Activated CD4-positive, alpha-beta memory T cell treated with anti-CD3 and anti-CD28 coated beads for 36 hours (primary cell): ENCODE measurements at places on chromosomes 3 and 15.
A peak's percentile ranks its signal among the peaks of the same experiment; 100 is the strongest.

DNA sequence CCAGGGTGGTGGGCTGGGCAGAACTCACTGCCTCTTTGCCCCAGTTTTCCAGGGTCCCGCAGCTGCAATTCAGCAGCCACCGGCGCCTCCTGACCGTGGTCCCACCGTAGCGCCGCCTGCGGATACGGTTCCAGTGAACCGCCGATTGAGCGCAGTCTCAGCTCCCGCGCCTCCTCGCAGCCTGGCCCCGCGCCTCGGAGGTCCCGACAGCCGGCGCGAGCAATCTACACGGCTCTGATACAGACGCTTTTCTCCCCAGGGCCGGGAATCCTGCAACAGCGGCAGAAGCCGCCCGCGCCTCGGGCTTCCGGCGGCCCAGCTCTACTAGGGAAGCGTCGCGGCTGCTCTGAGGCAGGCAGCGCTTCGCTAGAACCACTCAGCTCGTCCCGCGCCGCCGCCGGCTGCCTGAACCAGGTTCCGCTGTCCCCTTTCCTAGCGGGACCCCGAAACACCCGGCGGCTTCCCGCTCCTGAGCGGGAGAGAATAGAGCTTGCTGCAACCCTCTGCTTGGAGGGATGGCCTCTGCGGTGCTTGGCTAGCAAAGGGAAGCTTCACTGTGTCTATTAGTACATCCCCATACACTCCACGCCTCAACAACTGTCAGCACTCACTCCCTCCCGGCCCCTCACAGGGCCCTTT, 3.1 kb downstream of the FOXL2NB start:
- DNase-seq, result peak; percentile 43

- DNase-seq, result no peak
Measured at GRCh38 chr3:152225201-152225600, 43.5 kb upstream of the MBNL1 start.

DNA sequence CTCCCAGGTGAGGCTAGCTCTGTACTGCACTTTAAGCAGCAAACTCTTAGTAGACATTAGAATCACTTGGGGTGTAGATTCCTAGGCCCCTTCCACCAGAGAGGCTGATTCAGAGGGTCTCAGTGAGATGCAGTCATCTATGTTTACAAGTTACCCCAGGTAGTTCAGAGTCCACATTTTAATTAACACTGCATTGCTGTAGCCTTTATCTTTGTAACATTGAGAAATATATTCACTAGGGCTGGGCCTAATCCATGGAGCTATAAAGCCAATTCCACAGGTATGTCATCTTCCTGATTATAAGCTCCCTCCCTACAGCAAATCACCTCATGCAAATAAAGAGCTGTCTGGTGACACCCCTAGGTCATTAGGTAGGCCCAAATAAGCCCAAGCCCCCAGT, 39.6 kb upstream of the STT3B start:
- no peak for DNase-seq

- no peak for DNase-seq
Measured at GRCh38 chr3:166499636-166500035, 662.4 kb upstream of the BCHE start.

- peak; percentile 26 for DNase-seq
Measured at GRCh38 chr15:98530570-98530969, 117.8 kb upstream of the IGF1R start.

DNA sequence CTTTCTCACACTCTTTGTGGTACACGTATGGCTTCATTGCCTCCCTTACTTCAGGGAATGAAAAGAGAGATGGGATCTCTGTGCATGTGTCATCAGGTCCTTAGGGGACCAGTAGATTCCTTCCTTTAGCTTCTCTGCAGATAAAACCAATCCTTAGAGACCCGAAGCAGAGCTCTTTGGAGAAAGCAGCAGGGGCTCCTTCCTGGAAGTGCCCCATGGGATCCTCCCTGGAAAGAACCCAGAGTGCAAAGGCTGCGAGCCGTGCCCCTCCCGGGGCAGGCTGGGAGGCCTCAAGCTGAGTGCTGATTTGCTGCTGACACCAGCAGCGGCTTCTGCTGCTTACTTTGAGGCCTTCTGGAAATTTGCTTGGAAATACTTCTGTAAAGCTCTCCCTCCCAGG, 328.6 kb upstream of the RGMA start:
- no peak for DNase-seq

- no peak for DNase-seq
Measured at GRCh38 chr3:112967828-112968227, 7.1 kb downstream of the CD200R1 start.

GRCh38 chr15:52080031-52080430, 32.5 kb downstream of the BCL2L10 start:
- DNase-seq, result no peak

GRCh38 chr3:8886546-8886945, 76.7 kb downstream of the RAD18 start:
- DNase-seq, result no peak

DNA sequence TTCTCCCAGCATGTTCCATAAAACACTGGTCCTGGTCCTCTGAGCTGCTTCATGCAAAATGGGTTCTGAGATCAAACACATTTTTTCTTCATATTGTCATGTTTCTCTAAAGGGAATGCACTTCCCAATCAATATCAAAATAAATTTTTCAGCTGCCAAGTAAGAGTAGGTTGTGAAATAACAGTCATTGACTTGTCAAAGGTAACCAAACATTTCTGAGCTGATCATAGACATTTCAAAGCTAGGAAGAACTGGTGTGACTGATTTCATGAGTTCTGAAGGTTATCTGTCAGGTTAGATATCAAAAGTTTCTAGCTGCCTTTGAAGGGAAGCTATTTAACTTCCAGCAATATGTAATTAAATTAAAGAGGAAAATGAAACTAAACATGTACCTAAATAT, 770.9 kb downstream of the TBL1XR1 start:
- no peak for DNase-seq

DNA sequence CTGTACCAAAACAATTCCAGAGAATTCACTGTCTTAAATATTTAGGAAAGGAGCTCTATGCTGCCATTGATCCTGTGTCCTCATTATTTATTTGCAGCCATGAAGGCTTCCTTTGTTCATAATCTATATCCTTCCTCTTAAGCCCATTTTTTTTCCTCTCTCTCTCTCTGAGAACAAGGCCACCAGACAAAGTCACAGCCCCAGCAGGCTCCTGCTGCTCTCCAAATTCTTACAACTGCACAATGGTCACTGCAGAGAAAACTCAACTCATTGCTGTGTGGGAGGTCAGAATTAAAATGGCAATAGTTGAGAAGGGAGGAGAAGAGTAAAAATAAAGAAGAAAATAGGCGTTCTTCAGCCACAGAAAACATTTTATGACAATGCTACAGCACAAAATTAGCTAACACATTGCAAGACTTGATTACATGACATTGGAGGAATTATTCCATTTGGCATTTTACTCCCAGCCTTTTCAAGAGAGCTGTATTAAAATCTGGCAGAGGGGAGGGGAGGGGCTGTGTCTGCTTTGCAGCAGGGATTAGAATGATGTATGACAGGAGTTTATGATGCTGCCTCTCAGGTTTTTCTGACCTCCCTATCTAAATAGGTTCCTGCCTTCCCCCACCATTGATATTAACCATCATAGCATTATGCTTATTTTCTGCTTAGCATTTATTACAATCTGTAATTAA, 399.7 kb upstream of the THBS1 start:
- DNase-seq, result no peak

GRCh38 chr3:80606073-80606472, 838.3 kb upstream of the ROBO1 start:
- no peak for DNase-seq

- peak; percentile 86 for DNase-seq
Measured at GRCh38 chr3:58568572-58569286, 8.5 kb downstream of the FAM107A start.

- DNase-seq, result no peak
Measured at GRCh38 chr15:95450413-95450812, 880.1 kb upstream of the NR2F2 start.

DNA sequence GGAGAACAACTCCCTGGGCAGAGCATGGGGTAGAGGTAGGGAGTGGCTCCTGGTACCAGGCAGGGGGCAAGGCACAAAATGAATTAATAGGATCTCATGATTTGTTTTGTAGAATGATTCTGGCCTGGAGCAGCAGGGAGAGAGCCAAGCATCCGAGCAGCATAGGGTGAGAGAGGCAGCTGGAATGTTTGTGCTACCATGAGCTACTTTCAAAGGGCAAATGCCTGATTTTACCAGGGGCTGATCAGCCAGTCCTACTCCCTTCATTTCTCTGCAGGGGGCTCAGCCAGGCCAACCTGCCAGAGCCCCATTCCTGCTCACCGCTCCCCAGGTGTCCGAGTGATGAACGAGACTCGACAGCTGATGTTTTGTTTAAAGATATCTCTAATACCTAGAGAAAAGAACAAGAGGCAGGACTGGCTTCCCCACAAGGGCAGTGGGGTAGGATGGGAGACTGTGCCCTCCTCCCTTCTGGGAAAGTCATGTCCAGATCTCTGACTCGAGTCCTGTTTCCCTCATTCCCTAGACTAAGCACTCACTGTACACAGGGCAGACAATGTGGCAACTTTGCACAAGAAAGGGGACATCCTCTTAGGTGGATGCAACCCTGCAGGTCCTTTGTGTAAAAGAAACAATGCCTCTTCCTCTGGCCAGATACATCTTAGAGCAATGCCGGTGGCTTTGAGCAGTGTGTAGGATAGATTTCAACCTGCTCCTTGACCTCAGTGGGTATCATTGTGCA, 12.9 kb downstream of the DUOX2 start:
- DNase-seq, result no peak

DNA sequence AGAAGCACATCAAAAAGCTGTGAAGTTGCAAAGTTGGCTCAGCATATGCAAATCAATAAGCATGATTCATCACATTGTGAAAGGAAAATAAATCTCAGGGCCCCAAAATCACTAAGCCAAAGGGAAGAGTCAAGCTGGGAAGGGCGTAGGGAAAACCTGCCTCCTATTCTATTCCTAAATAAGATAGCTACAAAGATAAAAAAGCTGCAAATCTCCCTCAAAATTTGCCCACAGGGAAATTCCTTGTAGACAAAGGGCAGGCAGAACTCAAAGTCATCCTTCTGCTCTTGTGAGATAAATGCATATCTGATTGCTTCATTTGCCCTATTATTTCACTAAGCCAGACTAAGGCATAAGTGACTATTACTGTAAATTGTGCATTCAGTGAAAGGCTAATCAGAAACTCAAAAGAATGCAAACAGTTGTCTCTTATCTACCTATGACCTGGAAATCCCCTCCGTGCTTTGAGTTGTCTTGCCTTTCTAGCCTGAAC, 30.5 kb upstream of the CCNL1 start:
- DNase-seq, result no peak

- DNase-seq, result no peak
Measured at GRCh38 chr3:151962912-151963311, 89.5 kb downstream of the SUCNR1 start.

DNA sequence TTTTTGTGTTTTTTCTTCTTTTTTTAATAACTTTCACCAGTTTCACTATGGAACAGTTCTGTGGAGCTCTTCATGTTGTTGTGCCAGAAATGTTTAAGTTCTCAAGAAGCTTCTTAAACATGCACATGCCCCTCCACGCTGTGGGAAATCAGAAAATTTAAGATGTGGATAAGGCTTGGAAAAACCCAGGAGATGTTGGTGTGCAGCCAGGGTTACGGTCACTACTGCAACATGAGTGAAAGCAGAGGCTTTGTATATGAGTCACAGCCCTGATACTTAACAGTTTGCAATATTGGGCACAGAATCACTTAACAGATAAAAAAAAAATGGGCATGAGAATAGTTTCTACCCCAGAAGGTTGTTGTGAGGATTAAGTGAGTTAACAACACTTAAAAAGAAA, 399.9 kb downstream of the LRTM1 start:
- DNase-seq, result no peak

DNA sequence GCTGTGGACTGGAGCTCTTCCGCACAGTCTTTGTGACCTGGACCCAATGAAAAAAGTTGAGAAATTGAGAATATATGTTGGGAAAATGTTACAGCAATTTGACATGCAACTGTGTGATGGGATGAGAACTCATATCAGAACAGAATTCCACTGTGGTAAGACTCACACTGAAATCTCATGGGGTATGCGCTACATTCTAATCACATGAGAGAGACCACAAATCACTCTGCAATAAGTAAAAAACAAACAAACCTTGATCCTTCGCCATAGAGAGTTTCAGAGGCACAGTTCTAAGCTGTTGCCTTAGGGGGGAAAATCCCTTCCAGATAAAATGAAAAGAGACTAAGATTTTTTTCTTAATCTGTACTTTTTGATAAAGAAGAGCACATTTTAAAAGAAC, 37.3 kb downstream of the LMCD1 start:
- no peak for DNase-seq
